ENCODE measurements at places on chromosomes 3 and 15.

DNA sequence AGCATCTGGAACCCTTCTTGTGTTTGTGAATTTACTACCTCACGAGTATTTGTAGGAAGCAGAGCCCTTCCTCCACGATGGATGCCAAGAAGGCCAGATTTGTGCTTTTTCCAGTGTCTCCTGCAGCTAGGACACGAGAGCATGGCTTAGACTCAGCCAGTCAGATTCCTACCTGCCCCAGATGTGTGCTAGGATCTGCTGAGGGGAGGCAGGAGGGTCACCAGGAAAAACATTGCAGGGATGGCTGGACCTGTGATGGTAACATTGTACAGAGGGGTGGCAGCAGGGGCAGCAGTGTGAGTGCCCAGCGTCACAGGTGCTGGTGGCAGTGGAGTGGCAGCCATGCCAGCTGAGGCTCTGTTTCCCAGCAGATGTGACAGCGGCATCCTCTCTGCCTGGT lies 285.3 kb downstream of the FAM43A start:
- DNase-seq, result no peak

- no peak for DNase-seq
Observed at GRCh38 chr3:196965112-196965803, 3.4 kb downstream of the PIGZ start.

- no peak for DNase-seq
Observed at GRCh38 chr15:35854316-35854715, 308.4 kb upstream of the DPH6 start.

- no peak for DNase-seq
Observed at GRCh38 chr15:36601952-36602351, 22.5 kb downstream of the CDIN1 start.

DNA sequence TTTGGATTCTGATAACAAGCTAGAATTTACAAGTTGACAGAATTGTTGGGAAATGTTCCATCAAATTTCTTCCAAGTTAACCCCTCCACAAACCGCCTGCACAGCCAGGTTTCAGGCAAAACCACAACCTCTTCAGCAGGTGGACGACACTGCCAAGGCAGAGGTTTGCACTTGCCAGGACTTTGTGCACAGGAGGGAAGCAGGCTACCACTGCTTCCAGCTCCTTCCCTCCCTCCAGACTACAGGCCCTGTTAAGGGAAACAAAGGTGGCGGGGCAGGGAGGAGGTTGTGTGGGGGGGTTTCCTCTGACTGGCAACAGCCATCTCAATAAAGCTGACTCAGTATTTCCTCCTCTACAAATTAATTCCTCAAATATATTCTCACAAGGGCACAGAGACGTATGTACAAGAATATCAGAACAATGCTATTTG lies 42.2 kb downstream of the TBC1D2B start:
- no peak for DNase-seq

DNA sequence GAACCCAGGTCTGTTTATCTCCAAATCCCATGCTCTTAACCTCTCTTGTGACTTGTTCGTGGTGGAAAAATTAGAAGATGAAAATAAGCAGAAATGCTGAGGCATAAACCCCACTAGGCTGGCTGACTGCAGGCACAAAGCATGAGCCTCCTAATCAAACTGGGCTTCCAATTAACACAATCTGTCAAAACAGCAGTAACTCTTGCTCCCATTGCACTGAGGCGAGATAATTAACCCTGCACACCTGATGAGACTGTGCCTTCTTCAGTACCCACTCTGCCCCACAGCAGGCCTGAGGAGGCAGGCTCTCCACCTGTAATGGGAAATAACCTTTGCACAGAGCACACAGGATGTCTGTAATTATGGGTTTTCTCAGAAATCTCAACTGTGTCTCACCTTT lies 284.4 kb upstream of the WNT5A start:
- no peak for DNase-seq

GRCh38 chr3:186960347-186960746 lies 30.0 kb downstream of the ST6GAL1 start:
- no peak for DNase-seq

All from activated effector memory CD4-positive, alpha-beta T cell treated with Interleukin-2 at 50 U/mL for 16 hours (primary cell).